ENCODE measurements at places on chromosomes 7 and 10. TPM values are rescaled to one million over a fixed set of nuclear protein-coding genes. Genes with fewer than 3 reads are reported as not detected.
A peak's percentile ranks its signal among the peaks of the same experiment; 100 is the strongest.

- H3K4me1 ChIP-seq = peaks cover 9% of the 10 kb centered on the region
- H3K36me3 ChIP-seq = no peaks in the 10 kb centered on the region
- peak; percentile 77 for DNase-seq
- peak overlapping the region; percentile 93 for H3K27ac ChIP-seq
- peak overlapping the region; percentile 73 for H3K4me3 ChIP-seq
Observed at GRCh38 chr7:151875942-151876898, 695 bp downstream of the PRKAG2 start.

DNA sequence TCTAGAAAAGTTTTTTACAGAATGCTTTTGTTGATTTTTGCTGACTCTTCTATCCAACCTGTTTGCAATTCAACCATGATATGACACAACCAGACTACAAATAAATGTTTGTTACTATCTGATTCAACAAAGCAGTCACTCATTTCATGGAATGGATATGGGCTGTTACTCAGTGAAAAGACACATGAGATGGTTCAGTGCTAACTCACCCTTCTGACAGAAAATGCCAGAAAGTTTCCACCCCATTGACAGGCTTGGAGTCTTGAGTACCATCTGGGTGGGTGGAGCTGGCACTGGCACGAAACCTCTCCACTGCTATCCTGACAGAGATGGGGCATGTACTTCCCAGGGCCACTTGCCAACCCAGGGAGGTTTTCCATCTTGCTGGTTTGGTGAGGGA is 39.5 kb downstream of the RBM28 start:
- DNase-seq = no peak
- H3K4me3 ChIP-seq = no peak overlapping the region
- H3K36me3 ChIP-seq = no peaks in the 10 kb centered on the region
- no peak overlapping the region for H3K27ac ChIP-seq
- H3K27me3 ChIP-seq = no peaks in the 10 kb centered on the region

DNA sequence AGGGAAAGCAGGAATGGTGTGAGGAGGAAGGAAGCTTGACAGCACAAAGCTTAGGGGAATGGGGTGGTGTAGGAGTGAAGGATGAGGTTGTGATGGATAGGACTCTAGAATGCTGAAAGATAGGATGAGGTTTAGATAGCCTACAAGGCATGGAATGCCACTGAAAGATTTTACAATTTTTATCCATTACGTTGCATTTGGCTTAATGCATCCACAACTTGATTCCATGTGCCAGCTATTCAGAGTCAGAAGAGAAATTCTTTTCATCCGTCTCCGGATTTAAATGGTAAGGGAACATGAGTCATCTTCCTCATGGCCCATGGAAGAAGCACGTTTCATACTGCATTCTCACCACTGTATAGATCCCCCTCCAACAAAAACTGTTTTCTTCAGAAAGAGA is 212.4 kb upstream of the BMPER start:
- H3K27ac ChIP-seq = no peak overlapping the region
- no peaks in the 10 kb centered on the region for H3K4me1 ChIP-seq
- no peak for DNase-seq

GRCh38 chr10:59585046-59585700 is 124.5 kb downstream of the SLC16A9 start:
- H3K27ac ChIP-seq = no peak overlapping the region
- H3K4me3 ChIP-seq = no peak overlapping the region
- no peak for DNase-seq

GRCh38 chr10:85651497-85651882 is 715.1 kb downstream of the GRID1 start:
- H3K27me3 ChIP-seq = no peaks in the 10 kb centered on the region
- no peak for DNase-seq
- no peaks in the 10 kb centered on the region for H3K4me1 ChIP-seq
- H3K4me3 ChIP-seq = no peak overlapping the region

DNA sequence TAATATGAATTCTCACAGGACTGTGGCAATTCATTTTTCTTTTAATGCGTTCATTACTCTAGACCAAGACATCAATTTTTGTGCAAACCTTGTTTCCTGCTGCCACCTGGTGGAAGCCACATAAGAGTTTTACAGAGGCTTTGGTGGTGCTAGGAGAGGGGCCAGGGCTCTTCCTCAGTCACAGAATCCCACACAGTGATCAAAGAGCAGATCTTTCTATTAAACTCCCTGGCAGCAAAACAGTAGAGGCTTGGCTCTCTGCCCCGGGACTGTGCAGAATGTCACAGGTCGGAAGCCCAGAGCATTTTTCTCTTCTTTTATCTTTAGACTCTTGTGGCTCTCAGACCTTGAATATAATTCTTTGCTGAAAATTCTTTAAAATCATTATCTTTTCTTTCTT is 506.4 kb upstream of the C7orf33 start:
- H3K27ac ChIP-seq = no peak overlapping the region
- H3K4me3 ChIP-seq = no peak overlapping the region
- no peaks in the 10 kb centered on the region for H3K27me3 ChIP-seq
- no peaks in the 10 kb centered on the region for H3K36me3 ChIP-seq
- no peaks in the 10 kb centered on the region for H3K4me1 ChIP-seq
- peak; percentile 30 for DNase-seq

GRCh38 chr7:77543910-77544309 is 6.8 kb downstream of the PTPN12 start:
- H3K4me1 ChIP-seq = no peaks in the 10 kb centered on the region
- DNase-seq = no peak
- H3K4me3 ChIP-seq = no peak overlapping the region
- H3K27me3 ChIP-seq = no peaks in the 10 kb centered on the region

CALHM1 gene
- total RNA-seq = not detected

C7orf57 gene
- total RNA-seq = not detected

DNAH11 gene
- 0.29 TPM for total RNA-seq

GSDME gene
- 21.9 TPM for total RNA-seq
